ENCODE measurements at places on chromosomes 6 and 20.

DNA sequence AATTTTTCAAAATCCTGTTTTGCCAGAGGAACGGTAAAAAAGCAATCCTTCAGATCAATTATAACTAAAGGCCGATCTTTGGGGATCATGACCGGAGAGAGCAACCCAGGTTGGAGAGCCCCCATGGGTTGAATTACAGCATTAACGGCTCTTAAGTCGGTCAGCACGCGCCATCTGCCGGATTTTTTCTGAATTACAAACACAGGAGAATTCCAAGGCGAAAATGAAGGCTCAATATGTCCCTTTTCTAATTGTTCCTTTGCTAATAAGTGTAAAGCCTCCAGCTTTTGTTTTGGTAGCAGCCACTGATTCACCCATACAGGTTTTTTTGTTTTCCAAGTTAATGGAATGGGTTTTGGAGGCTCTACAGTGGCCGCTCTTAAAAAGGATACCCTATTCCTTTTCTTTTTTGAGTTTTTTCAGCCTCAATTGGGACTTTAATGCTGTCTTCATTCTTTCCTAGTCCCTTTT is 16.9 kb upstream of the PTCRA start:
- DNase-seq = no peak

- DNase-seq = no peak
These were observed 981.3 kb upstream of the FLRT3 start for GRCh38 chr20:15318682-15319081.

GRCh38 chr6:113719064-113719463 is 138.1 kb upstream of the MARCKS start:
- no peak for DNase-seq

GRCh38 chr6:70470016-70470415 is 56.7 kb downstream of the FAM135A start:
- DNase-seq = no peak

- no peak for DNase-seq
These were observed 25.3 kb upstream of the PROKR2 start for GRCh38 chr20:5342021-5342420.

Measured in fibroblast of skin of left biceps (primary cell).